ENCODE measurements at places on chromosomes 11 and 22.

- peak; percentile 45 for DNase-seq
- H3K27ac ChIP-seq, result no peak overlapping the region
- H3K36me3 ChIP-seq, result no peaks in the 10 kb centered on the region
- H3K4me1 ChIP-seq, result no peaks in the 10 kb centered on the region
These were observed 179.4 kb downstream of the CADM1 start for GRCh38 chr11:115324581-115325432.

- no peak for DNase-seq
- no peak overlapping the region for H3K4me3 ChIP-seq
- H3K4me1 ChIP-seq, result no peaks in the 10 kb centered on the region
- H3K27ac ChIP-seq, result no peak overlapping the region
These were observed 21.6 kb upstream of the SPINDOC start for GRCh38 chr11:63791495-63792167.

GRCh38 chr22:32127904-32128303, 31.2 kb downstream of the C22orf42 start:
- H3K36me3 ChIP-seq, result no peaks in the 10 kb centered on the region
- no peaks in the 10 kb centered on the region for H3K27me3 ChIP-seq
- no peak for DNase-seq

GRCh38 chr22:49863931-49864330, 10.3 kb downstream of the ZBED4 start:
- no peaks in the 10 kb centered on the region for H3K27me3 ChIP-seq
- H3K36me3 ChIP-seq, result no peaks in the 10 kb centered on the region
- no peak overlapping the region for H3K27ac ChIP-seq
- no peaks in the 10 kb centered on the region for H3K4me1 ChIP-seq
- H3K4me3 ChIP-seq, result no peak overlapping the region

GRCh38 chr11:113090716-113091480, 129.7 kb downstream of the NCAM1 start:
- H3K36me3 ChIP-seq, result no peaks in the 10 kb centered on the region
- DNase-seq, result no peak
- H3K27me3 ChIP-seq, result no peaks in the 10 kb centered on the region
- no peak overlapping the region for H3K4me3 ChIP-seq
- H3K4me1 ChIP-seq, result no peaks in the 10 kb centered on the region
- no peak overlapping the region for H3K27ac ChIP-seq

GRCh38 chr22:33438273-33438672, 380.1 kb upstream of the SYN3 start:
- H3K27me3 ChIP-seq, result no peaks in the 10 kb centered on the region
- H3K36me3 ChIP-seq, result no peaks in the 10 kb centered on the region
- H3K4me1 ChIP-seq, result no peaks in the 10 kb centered on the region
- no peak overlapping the region for H3K27ac ChIP-seq
- no peak overlapping the region for H3K4me3 ChIP-seq
- no peak for DNase-seq

DNA sequence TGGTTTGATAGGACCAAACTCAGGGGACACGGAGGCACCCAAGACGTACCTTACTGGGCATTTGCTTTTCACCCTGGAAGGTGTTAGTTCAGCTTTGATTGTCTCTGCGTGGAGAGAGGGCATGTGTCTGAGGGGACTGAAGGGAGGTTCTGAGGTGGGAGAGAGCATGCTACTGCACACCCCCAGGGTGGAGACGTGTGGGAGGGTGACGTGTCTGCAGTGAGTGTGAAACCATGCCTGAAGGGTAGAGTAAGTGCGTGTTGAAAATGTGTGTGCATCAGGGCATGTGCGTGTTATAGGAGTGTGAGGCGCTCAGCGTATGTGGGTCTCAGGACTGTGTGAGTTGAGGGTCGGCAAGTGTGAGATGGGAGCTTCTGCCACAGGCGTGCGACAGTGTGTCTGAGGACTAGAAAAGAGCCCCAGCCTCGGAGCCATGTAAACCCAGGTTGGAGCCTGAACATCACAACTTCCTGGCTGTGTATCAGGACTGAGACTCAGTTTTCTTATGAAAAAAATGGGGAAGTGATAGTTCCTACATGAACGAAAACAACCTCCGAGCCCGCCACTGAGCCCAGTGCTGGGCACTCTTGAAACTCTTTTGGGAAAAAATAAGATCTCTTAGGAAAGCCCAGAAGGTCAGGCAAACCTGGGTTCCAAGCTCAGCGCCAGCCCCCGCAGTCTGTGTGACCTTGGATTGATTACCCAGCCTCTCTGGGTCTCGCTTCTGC, 11.8 kb upstream of the KCNJ11 start:
- no peaks in the 10 kb centered on the region for H3K36me3 ChIP-seq
- no peaks in the 10 kb centered on the region for H3K4me1 ChIP-seq
- H3K27ac ChIP-seq, result no peak overlapping the region

DNA sequence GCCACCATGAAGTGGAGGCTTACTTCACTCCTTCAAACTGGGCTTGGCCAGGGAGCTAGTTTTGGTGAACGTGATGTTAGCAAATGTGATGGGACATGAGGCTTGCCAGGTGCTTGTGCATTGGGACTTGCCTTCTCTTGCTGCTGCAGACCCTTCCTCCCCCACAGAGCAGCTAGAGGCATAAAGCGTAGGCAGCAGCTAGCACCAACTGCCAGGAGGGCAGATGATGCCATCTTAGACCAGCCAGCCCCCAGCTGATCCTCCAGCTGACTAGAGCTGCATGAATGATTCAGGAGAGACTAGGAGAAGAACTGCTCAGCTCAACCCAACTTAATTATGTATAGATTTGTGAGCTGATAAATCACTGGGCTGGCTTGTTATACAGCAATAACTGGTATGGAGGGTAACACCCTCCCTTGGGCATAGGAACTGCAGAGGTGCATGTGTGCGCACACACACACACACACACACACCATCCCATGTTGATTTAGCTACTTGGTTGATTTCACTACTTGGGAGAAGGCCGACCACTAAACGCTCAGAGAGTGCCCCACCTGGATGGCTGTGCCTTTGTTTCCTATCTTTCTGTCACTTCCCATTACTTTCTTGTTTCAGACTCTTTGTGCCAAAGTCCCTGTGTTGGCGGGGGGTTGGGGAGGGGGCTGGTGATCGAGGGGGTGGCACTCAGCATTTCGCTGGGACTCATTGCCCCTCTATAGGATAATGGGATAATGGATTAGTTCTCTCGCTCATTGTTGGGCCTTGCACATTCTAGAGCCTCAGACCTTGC, 202.8 kb downstream of the ADAMTS15 start:
- H3K4me1 ChIP-seq, result peaks cover 9% of the 10 kb centered on the region
- DNase-seq, result no peak
- no peak overlapping the region for H3K4me3 ChIP-seq
- H3K27ac ChIP-seq, result no peak overlapping the region
- H3K27me3 ChIP-seq, result no peaks in the 10 kb centered on the region

GRCh38 chr11:64034411-64034811, 1.3 kb upstream of the FLRT1 start:
- peaks cover 12% of the 10 kb centered on the region for H3K4me1 ChIP-seq
- H3K4me3 ChIP-seq, result no peak overlapping the region
- H3K27me3 ChIP-seq, result no peaks in the 10 kb centered on the region
- H3K27ac ChIP-seq, result no peak overlapping the region
- no peak for DNase-seq
- no peaks in the 10 kb centered on the region for H3K36me3 ChIP-seq
